ENCODE measurements at places on chromosomes 7 and 10. TPM values are rescaled to one million over a fixed set of nuclear protein-coding genes. Genes with fewer than 3 reads are reported as not detected.

SPDYE9 gene
- 0.48 TPM for polyA plus RNA-seq

HSPA14 gene
- polyA plus RNA-seq: 48.1 TPM

GPRIN2 gene
- polyA plus RNA-seq: 7.1 TPM

ANKRD30A gene
- not detected for polyA plus RNA-seq

Data from neural cell (in vitro differentiated cells).